Activated CD4-positive, alpha-beta T cell treated with anti-CD3 and anti-CD28 coated beads for 4 hours (primary cell): ENCODE measurements at places on chromosomes 3 and 15.

DNA sequence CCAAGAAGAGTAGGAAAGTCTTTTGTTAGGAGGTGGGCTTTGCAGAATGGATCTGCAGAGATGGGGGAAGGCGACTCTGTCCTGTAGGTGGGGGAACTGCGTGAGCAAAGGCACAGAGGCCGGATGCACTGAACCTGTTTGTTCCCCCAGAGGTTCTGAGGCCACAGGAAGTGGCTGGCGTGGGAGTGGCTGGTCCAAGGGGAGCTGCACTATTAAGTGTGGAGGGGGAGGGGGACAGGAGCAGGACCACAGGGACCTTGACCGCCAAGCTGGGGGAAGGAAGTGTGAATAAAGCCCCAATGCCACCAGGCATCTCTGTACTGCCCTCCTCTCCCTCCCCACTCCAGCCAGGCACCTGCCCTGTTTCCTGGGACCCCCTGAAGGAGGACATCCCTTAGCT lies 51.8 kb downstream of the CYP11A1 start:
- no peak for DNase-seq

GRCh38 chr3:129593595-129594339 lies 12.7 kb downstream of the PLXND1 start:
- peak; percentile 35 for DNase-seq

- DNase-seq = no peak
Observed at GRCh38 chr3:193815246-193816027, 222.4 kb downstream of the OPA1 start.

DNA sequence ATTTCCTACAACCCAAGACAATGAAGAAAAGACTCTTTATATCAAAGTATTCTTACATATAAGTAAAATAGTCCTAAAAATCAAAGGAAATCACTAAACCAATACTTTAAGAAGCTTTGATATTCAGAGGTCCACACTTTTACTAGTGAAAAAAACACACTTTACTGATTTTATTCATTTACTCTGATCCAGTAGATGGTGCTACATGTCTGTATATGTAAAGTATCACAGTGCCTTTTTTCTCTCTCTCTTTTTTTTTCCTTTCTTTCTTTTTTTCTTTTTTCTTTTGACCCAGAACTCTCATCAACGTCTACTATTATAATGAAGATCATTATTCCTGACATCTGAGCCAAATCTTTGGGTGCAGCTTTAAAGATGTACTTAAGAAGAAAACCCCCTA lies 10.8 kb upstream of the CCDC39 start:
- DNase-seq = no peak

DNA sequence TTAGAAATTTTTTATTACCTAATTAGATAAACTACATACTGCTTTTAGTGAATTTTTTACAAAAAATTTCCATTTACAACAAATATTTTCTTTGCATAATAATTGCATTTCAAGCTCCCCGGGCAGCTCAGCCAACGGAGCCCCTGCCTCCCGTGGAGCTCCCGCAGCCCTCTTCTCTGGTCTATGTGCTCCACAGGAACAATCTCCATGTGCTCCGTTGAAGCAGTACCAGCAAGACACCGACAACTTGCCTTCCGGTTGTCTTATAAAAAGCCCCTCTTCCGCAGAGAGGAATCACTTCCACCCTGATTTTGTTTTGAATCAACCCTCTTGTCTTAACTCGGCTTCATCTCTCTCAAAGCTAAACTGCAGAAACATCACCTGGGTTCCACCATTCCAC lies 46.9 kb upstream of the CHD2 start:
- no peak for DNase-seq

- no peak for DNase-seq
Observed at GRCh38 chr3:179957264-179957845, 79.4 kb downstream of the PEX5L start.

GRCh38 chr3:100737334-100737733 lies 28.0 kb downstream of the TFG start:
- no peak for DNase-seq

- DNase-seq = no peak
Observed at GRCh38 chr3:101154401-101154800, 161.2 kb upstream of the ABI3BP start.

GRCh38 chr15:96585484-96586386 lies 255.2 kb downstream of the NR2F2 start:
- DNase-seq = no peak

DNA sequence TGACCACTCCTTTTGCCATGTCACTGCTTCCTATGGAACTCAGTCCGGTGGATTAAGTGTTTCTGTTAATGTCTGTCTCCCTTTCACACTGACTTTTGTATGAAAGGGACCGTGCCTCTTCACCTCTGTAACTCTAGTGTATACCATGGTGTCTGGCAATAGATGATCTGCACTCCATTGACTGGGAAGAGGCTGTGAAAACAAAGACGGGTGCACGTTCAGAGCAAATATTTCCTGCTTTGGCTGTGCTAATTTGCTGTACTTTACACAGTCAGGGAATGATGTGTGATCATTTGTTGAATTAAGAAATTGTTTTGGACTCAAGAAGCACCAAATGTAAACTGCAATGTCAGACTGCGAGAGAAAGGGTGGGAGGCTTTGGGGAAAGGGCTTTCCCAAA lies 315.2 kb downstream of the RORA start:
- no peak for DNase-seq

GRCh38 chr3:141499965-141500364 lies 13.1 kb downstream of the RASA2 start:
- DNase-seq = no peak

GRCh38 chr15:65690778-65691177 lies 69.0 kb downstream of the SLC24A1 start:
- DNase-seq = no peak

DNA sequence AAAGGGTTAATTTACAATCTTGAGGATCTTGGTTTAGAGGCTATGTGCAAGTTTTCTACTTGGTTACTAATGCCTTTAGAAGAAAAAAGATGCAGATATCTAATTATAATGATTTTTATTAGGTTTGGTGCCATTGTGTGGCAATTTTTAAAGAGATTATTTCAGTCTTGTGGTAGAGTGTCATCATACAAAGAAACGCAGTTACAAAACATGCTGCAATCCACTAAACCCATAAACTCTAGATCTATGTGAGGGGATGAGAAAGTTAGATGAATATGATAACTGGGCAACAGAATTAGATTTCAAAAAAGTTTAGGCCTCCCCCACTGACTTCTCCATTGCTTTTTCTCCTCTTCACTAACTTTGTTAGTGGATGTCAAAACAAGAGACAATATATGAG lies 106.0 kb downstream of the ARPP21 start:
- no peak for DNase-seq

DNA sequence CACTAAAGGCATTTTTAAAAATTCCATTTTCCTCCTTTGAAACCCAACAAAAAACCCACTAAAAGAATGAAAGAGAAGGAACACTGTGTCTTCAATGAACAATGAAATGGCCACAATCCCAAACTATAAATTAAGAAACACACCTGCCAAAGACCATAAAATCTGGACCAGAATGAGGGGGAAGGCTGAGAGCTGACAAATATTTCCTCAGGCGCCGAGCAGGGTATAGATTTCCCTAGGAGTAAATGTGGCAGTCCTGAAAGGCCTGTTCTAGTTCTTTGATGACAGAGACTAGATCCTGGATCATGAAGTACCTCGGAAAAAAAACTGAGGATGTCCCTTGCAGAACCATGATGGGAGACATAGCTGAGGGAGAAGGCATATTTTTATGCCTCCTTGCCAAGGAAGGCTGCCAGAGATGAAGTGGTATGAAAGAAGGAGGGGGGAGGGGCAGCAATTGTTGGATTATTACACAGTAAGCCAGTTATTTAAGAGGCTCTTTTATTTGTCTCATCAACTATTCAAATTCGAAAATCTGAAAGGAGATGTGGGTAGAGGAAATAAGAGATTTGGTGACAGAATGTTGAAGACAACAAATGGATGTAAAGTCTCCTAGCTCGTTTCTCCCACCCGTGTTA lies 275.3 kb upstream of the GOLGA6L4 start:
- DNase-seq = no peak

DNA sequence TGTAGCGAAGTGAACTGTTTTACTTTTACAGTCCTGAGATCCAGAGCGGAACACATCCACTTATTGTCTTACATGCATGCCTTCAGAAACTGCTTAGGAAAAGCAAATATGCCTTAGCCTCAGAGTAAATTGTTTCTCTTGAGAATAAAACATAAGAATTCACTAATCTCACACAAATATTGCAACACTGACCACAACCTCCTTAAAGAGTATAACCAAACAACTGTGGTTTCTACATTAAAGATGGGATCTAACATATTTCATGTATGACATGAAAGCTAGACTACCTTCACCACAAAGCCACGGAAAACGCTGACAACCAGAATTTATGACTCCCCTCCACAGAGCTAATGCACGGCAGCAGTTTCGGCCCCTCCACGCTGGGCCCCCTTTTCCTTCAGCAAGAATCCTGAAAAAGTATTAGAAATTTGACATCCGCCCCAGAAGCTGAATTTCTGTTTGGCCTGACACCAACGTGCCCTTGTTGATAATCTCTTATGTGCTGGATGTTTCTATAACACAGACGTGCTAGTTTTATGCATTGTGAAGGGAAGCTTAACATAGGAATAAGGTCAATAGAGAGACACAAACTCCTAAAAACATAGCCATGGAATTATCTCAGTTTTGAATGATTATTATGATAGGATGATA lies 84.6 kb downstream of the GREM1 start:
- DNase-seq = no peak

DNA sequence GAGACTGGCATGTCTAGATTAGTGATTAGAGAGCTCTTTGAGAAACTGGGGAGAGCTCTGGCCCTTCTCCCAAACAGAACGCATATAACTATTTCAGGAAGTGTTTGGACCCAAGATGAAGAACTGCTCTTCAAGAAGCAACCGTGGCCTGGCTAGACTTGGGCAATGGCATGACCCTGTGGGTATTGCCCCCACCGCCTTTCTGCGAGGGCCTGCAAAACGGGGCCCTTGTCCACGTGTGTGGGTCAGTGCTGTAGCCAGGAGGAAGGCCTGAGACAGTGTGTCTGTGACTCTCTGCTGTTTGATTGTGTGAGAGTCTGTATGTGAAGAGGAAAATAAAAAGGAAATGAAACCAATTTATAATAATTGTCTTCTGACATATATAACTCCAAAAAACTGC lies 42.5 kb downstream of the EEFSEC start:
- DNase-seq = no peak

GRCh38 chr3:140719841-140720614 lies 42.2 kb downstream of the TRIM42 start:
- DNase-seq = no peak

GRCh38 chr3:117600666-117601065 lies 891.1 kb downstream of the TUSC7 start:
- DNase-seq = no peak

- DNase-seq = no peak
Observed at GRCh38 chr3:186960347-186960746, 30.0 kb downstream of the ST6GAL1 start.

- no peak for DNase-seq
Observed at GRCh38 chr15:29685156-29686078, 136.9 kb downstream of the TJP1 start.

DNA sequence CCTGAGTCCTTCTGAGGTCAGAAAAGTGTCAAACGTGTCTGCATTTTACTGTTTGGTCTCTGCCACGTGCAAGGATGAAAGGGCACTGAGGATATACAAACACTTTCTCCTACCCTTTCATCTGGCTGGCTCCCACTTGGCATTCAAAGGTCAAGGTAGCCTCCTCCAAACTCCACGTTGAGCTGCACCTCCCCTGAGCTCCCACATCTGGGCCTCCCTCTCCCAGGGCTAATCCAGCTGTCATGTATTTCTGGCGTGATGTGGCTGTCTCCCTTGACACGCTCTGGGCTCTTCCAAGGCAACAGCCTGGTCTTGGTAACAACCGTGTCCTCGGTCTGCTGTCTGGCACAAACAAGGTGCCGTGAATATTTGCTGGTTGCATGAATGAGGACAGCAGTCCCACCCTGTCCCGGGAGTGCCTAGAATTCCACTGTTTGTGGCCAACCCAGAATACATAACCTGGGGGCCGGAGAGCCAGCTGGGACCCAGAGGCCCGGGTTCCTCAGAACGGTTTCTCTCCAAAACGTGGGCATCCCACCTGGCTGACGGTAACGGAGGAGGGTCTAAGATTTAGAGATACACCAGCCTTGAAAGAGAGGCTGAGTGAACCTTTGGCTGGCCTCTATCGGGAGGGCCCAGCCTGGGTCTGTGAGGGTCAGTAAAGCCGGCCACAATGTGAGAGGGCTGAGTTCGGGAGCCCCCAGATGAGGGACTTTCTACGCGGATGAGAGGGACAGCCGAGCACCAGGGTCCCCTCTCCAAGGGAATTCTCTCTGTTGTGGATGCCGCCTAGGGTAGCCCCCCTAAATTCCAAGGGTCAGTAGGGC lies 767 bp downstream of the GLT8D1 start:
- no peak for DNase-seq

DNA sequence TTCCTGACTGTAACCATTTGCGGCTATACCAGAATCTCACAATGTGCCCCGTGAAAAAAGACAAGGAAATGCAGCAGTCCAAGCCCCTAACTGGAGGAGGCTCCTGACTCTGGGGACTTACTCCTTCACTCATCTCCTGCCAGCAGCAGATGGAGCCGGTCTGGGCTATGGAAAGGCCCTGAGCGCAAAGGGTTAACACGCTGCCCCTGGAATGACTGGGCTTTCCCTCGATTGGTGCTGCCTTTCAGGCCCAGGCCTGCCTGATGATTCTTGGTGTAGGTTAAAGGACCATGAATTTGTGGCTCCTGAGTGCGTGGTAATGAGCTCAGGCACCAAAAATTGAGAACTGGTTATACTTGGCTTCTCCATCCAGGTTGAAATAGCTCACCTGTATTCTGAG lies 42.3 kb upstream of the GALNT15 start:
- DNase-seq = no peak

- DNase-seq = no peak
Observed at GRCh38 chr3:127720985-127721935, 48.5 kb downstream of the ABTB1 start.

DNA sequence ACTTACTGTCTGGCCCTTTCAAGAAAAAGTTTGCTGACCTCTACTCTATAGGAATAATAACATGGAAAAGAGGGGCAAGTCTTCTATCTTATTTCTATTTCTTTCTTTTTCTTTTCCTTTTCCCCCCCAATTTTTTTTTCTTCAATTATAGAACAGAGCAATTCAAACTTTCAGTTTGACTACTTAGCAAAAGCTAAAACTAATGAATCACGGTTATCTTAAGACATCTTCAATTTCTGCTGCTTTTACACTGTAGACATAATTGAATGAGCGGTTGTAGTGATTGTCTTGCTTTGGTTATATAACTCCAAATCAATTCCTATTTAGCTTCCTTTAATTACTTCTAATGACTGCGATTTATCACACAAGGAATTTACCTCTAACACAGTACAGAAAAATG lies 74.3 kb upstream of the P2RY1 start:
- no peak for DNase-seq
